Esophagus squamous epithelium (tissue), 5 donors: ENCODE measurements at places on chromosomes 6 and 20. TPM values are rescaled to one million over a fixed set of nuclear protein-coding genes. Genes with fewer than 3 reads are reported as not detected.

SLC22A16 gene
- 0.38 TPM for total RNA-seq

RGS17 gene
- total RNA-seq: 0.19 TPM

DEFB124 gene
- not detected for total RNA-seq

SAPCD1 gene
- total RNA-seq: 2.9 TPM

CAP2 gene
- total RNA-seq: 2.0 TPM

SOX18 gene
- total RNA-seq: 1.3 TPM

FNDC11 gene
- total RNA-seq: under 0.01 TPM

TRMT11 gene
- total RNA-seq: 13.4 TPM

GNMT gene
- not detected for total RNA-seq

VSTM2L gene
- total RNA-seq: 0.38 TPM

RING1 gene
- 11.3 TPM for total RNA-seq

BRD2 gene
- 112 TPM for total RNA-seq

RSPH9 gene
- total RNA-seq: not detected

LBP gene
- not detected for total RNA-seq

GHRH gene
- not detected for total RNA-seq

DEFB121 gene
- total RNA-seq: not detected

C6orf163 gene
- 1.6 TPM for total RNA-seq

LY6G6C gene
- total RNA-seq: 3.6 TPM

ZSCAN26 gene
- 4.4 TPM for total RNA-seq

BANF2 gene
- total RNA-seq: not detected

BTN1A1 gene
- not detected for total RNA-seq

MAP7 gene
- total RNA-seq: 30.7 TPM

C6orf141 gene
- 22.8 TPM for total RNA-seq

KCNK16 gene
- not detected for total RNA-seq

EYA2 gene
- 22.1 TPM for total RNA-seq

SEMG1 gene
- total RNA-seq: not detected

BPIFB4 gene
- total RNA-seq: not detected

SUMO4 gene
- total RNA-seq: not detected

PTCRA gene
- not detected for total RNA-seq

BPIFB3 gene
- total RNA-seq: not detected

LINC00237 gene
- not detected for total RNA-seq

NRSN1 gene
- total RNA-seq: not detected

OPN5 gene
- total RNA-seq: not detected

PNPLA1 gene
- 0.64 TPM for total RNA-seq

SLC17A1 gene
- not detected for total RNA-seq

OXT gene
- not detected for total RNA-seq

CABLES2 gene
- 3.8 TPM for total RNA-seq

ADGB gene
- not detected for total RNA-seq

CLIC5 gene
- total RNA-seq: 1.3 TPM

TMEM200A gene
- total RNA-seq: 1.9 TPM

KIZ gene
- total RNA-seq: 8.9 TPM

MDFI gene
- 105 TPM for total RNA-seq

HFE gene
- 3.6 TPM for total RNA-seq

SLC13A3 gene
- 0.34 TPM for total RNA-seq

KCNK5 gene
- total RNA-seq: 10.5 TPM

DEFB132 gene
- not detected for total RNA-seq

COL20A1 gene
- total RNA-seq: not detected

ANKRD66 gene
- not detected for total RNA-seq

MYBL2 gene
- 3.1 TPM for total RNA-seq

TINAG gene
- not detected for total RNA-seq

NKAIN4 gene
- not detected for total RNA-seq

RNF39 gene
- 8.5 TPM for total RNA-seq
